Occipital lobe (tissue), 3 donors: ENCODE measurements at places on chromosomes 7 and 10. TPM values are rescaled to one million over a fixed set of nuclear protein-coding genes. Genes with fewer than 3 reads are reported as not detected.

KLLN gene
- 0.62 TPM for total RNA-seq

PRSS37 gene
- total RNA-seq: not detected

- no peak for DNase-seq
These were observed 113.7 kb downstream of the SFMBT2 start for GRCh38 chr10:7297094-7297493.

GRCh38 chr10:71210542-71210871 lies 1.9 kb upstream of the UNC5B start:
- no peak for DNase-seq

GRCh38 chr7:128091106-128091505 lies 59.9 kb upstream of the LRRC4 start:
- no peak for DNase-seq
